IMR-90 (cell line): ENCODE measurements at places on chromosomes 6 and 20. TPM values are rescaled to one million over a fixed set of nuclear protein-coding genes. Genes with fewer than 3 reads are reported as not detected.
A peak's percentile ranks its signal among the peaks of the same experiment; 100 is the strongest.

- H3K4me1 ChIP-seq, result no peaks in the 10 kb centered on the region
- H3K27me3 ChIP-seq, result no peaks in the 10 kb centered on the region
- no peak overlapping the region for H3K4me3 ChIP-seq
These were observed 744.1 kb downstream of the DHX35 start for GRCh38 chr20:39706184-39706663.

The ASIP gene
- not detected in 2 replicates for total RNA-seq

DNA sequence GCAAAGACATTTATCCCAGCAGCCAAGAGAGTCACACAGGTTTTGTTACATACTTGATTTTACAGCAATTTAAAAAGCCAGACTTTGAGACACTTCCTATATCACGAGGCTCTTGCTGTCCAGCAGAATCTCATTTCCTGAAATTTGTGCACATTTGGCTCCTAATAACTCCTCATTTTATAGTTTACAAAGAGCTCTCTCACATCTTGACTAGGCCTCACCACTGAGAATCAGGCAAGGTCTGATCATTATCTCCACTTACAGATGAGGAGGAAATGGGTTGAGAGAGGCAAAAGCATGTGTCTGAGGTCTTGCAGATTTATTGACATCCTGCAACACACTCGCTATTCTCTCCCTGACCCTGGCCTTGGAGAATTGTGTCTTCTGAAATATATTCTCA lies 426.8 kb downstream of the MAFB start:
- peaks cover 1% of the 10 kb centered on the region; the same call in 1 of the 2 replicates for H3K27me3 ChIP-seq
- H3K27ac ChIP-seq, result no peak overlapping the region
- no peaks in the 10 kb centered on the region for H3K4me1 ChIP-seq
- no peak for DNase-seq

The CST3 gene
- 26.0 and 30.8 TPM in 2 replicates for total RNA-seq

GRCh38 chr20:53344891-53345290 lies 248.7 kb downstream of the ZNF217 start:
- no peak for DNase-seq
- no peaks in the 10 kb centered on the region; the same call in 1 of the 2 replicates for H3K4me1 ChIP-seq
- no peaks in the 10 kb centered on the region for H3K27me3 ChIP-seq
- H3K27ac ChIP-seq, result no peak overlapping the region

The SLC2A10 gene
- total RNA-seq, result 14.7 and 15.2 TPM in 2 replicates

DNA sequence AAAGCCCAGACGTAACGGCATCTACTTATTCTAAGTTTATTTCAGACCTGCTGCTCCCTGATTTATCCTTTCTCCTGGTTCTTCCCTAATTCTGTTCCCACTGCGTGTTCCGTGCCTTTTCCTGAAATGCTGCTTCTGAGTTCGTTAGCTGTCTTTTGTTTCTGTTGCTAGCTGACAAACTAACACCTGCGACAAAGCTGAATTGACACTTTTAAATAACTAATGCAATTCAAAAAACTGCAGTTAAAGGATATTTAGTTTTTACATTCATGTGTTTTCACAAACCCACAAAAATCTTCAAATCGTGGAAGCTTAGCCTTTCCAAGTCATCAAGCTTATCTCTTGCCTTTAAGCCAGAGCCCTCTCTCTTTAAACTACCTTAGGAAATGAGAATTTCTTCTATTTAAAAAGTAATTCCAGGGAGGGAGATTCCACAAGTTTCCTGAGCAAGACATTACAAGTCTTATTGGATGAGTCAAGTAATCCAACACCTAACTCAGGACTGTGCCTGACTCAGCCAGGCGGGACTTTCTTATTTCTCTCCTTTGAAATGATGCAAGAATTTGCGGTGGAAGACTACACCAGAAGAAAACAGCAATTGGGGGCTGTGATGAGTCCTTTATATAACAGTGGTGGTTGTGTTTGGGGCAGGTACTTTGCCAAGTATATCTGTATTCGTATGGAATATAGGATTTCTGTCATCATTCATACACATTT lies 6.3 kb downstream of the ADTRP start:
- no peaks in the 10 kb centered on the region for H3K27me3 ChIP-seq
- H3K27ac ChIP-seq, result peak overlapping the region; percentile 73
- H3K4me1 ChIP-seq, result peaks cover 30% of the 10 kb centered on the region
- H3K36me3 ChIP-seq, result no peaks in the 10 kb centered on the region

The TBC1D20 gene
- 36.7 and 42.8 TPM in 2 replicates for total RNA-seq

DNA sequence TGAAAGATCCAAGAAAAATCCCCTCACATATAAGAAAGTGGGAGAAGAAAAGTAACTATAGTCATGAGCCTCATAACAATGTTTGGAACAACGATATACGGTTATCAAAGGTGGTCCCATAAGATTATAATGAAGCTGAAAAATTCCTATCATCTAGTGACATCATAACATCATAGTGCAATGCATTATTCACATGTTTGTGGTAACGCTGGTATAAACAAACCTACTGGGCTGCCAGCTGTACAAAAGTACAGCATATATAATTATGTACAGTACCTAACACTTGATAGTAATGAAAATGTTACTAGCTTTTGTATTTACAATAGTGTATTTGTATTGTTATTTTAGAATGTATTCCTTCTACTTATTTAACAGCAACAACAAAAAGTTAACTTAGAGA lies 240.7 kb downstream of the RNGTT start:
- H3K36me3 ChIP-seq, result no peaks in the 10 kb centered on the region
- H3K27me3 ChIP-seq, result no peaks in the 10 kb centered on the region
- H3K4me1 ChIP-seq, result peaks cover 4% of the 10 kb centered on the region; the same call in 1 of the 2 replicates
- H3K4me3 ChIP-seq, result no peak overlapping the region

The OR2H2 gene
- not detected in 2 replicates for total RNA-seq

GRCh38 chr6:8844968-8845367 lies 409.6 kb upstream of the SLC35B3 start:
- no peaks in the 10 kb centered on the region for H3K4me1 ChIP-seq
- H3K4me3 ChIP-seq, result no peak overlapping the region
- no peak overlapping the region for H3K27ac ChIP-seq
- DNase-seq, result no peak
- H3K27me3 ChIP-seq, result no peaks in the 10 kb centered on the region

DNA sequence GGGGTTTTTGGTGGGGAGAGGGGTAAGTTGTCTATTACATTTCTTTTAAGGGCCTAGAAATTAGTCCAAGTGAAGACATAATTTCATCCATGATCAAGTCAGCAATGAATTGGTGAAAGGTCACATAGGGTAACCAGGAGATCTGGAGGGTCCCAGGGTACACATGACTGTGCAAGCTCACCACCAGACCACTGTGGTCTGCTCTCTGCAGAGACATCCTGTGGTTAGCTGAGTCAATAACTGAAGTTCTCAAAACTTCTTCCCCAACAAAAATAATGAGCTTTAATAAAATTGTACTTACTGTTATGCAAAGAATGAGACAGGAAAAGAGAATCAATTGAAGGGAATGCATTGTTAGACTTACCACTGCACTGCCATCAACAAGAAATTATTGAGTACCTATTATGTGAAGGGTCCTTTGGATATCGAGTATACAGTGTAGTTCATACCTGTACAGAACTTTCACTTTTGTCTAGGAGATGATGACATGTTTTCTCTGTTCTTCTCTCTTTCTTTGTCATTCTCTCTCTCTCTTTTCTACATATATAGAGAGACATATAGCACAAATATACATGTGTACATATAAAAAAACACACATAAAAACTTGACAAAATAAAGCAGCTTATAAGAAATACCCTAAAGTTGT lies 209.8 kb downstream of the GJA1 start:
- no peak overlapping the region for H3K27ac ChIP-seq
- H3K36me3 ChIP-seq, result no peaks in the 10 kb centered on the region
- peaks cover 2% of the 10 kb centered on the region; the same call in 1 of the 2 replicates for H3K4me1 ChIP-seq
- no peaks in the 10 kb centered on the region for H3K27me3 ChIP-seq
- H3K4me3 ChIP-seq, result no peak overlapping the region

The ZSCAN23 gene
- 5.3 and 8.4 TPM in 2 replicates for total RNA-seq

The SRMS gene
- not detected in 2 replicates for total RNA-seq

DNA sequence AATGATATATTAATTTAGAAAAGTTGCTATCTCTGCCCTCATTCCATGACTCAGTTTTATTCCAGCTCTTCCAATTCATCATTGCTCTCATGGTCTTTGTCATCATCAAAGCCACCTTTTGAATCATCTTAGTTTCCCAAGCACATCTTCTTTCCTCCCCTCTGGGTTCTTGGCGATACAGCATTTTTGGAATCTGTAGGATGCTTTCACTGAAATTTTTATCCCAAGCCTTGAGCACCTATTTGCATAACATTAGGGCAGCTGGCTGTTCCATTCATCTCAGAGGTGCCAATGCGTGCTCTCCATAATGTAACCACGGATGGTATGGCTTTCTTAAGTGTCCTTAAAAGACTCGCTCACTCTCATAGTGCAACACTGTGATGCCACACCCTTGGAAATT lies 100.4 kb downstream of the SNX5 start:
- H3K36me3 ChIP-seq, result no peaks in the 10 kb centered on the region
- no peaks in the 10 kb centered on the region; the same call in 1 of the 2 replicates for H3K27me3 ChIP-seq
- H3K27ac ChIP-seq, result no peak overlapping the region
- DNase-seq, result no peak
- H3K4me1 ChIP-seq, result peaks cover 3% of the 10 kb centered on the region; the same call in 1 of the 2 replicates

The HEY2 gene
- not detected in 2 replicates for total RNA-seq

- no peaks in the 10 kb centered on the region; the same call in 1 of the 2 replicates for H3K27me3 ChIP-seq
- DNase-seq, result no peak
- no peak overlapping the region for H3K4me3 ChIP-seq
- no peak overlapping the region for H3K27ac ChIP-seq
These were observed 47.9 kb downstream of the KHDC1L start for GRCh38 chr6:73177221-73177944.

DNA sequence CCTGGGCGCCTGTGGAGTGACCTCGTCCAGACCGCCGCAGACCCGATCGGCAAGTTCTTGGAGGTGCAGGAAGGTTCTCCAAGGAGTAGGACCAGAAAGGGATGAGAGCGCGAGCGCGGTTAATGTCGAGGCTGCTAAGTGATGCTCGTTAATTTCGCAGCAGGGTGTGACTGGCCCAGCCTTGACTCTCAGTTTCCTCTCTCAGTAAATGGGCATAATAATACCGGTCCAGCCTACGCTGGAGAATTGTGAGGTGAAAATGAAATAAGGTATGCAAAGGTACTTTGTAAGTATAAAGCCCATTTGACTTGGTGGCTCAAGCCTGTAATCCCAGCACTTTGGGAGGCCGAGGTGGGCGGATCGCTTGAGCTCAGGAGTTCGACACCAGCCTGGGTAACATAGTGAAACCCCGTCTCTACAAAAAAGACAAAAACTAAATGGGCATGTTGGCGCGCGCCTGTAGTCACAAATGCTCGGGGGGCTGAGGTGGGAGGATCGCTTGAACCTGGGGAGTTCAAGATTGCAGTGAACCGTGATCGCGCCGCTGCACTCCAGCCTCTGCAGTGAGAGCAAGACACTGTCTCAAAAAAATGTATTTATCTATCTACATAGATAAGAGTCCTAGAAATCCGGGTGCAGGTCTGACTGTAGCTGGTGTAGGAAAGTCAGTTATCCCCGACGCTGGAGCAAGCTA lies 634 bp upstream of the BTBD9 start:
- no peaks in the 10 kb centered on the region for H3K36me3 ChIP-seq
- H3K4me3 ChIP-seq, result peak overlapping the region; percentile 82
- H3K27ac ChIP-seq, result peak overlapping the region; percentile 73
- H3K4me1 ChIP-seq, result peaks cover 7% of the 10 kb centered on the region

DNA sequence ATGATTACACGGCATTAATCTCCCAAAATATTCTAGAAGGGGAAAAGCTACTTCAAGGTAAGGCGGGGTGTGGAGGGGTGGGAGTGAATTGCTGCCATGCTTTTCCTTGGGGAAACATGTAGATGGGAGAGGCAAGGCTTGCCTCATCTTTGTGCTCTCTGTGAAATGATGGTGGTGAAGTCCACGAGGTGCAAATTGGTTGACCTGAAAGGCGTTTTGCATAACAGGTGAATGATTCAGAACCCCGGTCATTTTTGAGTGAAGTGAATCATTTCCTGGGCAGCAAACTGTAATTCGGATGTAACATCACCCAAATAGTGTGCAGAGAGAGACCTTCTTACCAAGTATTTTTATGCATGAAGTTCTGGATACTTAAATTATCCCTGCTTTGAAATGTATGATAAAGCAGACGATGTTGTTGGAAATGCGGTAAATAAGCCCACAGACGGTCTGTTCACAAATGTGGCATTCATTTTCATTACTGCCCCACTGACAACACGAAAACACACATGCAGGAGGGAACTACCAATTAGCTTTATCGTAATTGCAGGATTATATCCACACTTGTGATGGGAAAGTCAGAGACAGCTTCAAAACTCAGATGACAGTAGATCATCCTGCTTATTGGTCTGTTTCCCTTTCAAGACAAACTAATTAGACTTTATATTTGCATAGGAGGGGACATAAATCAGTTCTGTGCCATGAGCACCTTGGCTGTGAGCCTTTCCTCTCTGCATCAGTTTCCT lies 3.0 kb downstream of the CDH4 start:
- peaks cover 1% of the 10 kb centered on the region; the same call in 1 of the 2 replicates for H3K36me3 ChIP-seq
- no peak overlapping the region for H3K4me3 ChIP-seq
- DNase-seq, result peak; percentile 57
- H3K4me1 ChIP-seq, result peaks cover 6% of the 10 kb centered on the region; the same call in 1 of the 2 replicates

DNA sequence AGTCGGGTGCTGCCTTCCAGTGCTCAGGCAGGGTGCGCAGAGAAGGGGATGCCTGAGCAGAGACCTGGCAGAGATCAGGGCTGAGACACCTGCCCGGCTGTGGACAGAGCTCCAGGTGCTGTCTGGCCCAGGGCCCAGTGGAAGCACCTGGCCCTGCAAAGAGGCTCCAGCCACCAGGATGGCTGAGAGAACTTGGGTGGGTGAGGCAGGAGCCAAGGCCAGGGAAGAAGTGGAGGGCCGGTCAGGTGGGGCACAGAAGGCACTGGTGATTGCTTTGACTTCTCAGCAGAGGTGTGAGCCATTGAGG lies 31.2 kb downstream of the PNLDC1 start:
- no peak for DNase-seq
- no peak overlapping the region for H3K4me3 ChIP-seq
- H3K4me1 ChIP-seq, result peaks cover 4% of the 10 kb centered on the region; the same call in 1 of the 2 replicates
- H3K27ac ChIP-seq, result no peak overlapping the region
- H3K36me3 ChIP-seq, result no peaks in the 10 kb centered on the region
- no peaks in the 10 kb centered on the region for H3K27me3 ChIP-seq

DNA sequence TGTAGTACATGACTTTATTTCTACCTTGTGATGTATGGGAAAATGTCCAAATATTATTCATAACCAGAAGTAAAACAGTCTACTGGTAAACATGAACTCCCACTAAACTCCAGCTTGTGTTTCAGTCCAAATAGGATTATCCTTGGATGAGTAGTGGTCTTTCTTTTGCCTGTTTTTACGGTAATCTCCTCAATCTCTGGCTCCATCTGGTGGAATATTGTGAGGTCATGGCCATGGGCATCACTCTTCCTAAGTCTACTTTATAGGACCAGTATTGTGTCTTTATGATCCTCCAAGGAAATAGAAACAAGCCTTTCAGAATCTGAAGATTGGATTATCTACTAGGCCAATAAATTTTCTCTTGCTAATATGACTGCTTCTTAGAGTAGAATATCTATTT lies 505.0 kb downstream of the BMP2 start:
- no peaks in the 10 kb centered on the region for H3K4me1 ChIP-seq
- no peaks in the 10 kb centered on the region for H3K27me3 ChIP-seq
- H3K4me3 ChIP-seq, result no peak overlapping the region
- H3K27ac ChIP-seq, result no peak overlapping the region
